Memory B cell (primary cell): ENCODE measurements at places on chromosomes 7 and 10.

GRCh38 chr10:79236433-79236765 is 110.9 kb upstream of the PPIF start:
- no peak for DNase-seq

GRCh38 chr7:13882051-13882450 is 107.4 kb downstream of the ETV1 start:
- no peak for DNase-seq

GRCh38 chr7:67644151-67644550 is 647.5 kb downstream of the TYW1 start:
- no peak for DNase-seq

DNA sequence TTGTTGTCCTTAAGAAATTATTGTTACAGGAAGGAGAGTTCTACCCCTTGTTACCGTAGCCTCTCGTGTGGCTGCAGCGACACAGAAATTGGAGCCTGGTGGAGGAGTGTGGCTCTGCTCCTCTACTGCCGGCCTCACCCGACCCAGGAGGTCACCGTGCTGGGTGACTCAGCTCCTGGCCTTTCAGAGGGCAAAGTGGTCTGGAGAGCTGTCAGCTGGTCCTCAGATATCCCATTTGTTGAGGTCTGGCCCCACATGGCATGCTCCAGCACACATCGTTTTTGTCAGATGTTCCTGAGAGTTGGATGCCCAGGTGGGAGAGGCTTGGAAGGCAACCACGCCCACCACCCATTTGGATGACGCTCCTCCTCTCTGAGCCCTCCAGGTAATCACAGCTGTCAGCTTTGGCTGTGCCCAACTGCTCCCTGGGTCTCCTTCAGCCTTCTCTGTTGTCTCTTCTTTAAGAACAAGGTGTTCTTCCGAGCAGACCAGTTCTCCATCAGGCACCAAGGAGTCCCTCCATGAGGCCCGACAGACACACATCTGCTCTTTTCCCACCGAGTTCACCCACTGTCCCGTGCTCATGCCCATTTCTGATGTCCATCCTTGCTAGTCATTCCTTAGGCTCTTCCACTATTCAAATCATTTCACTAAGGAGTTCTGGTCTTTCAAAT is 80.3 kb downstream of the RAMP3 start:
- no peak for DNase-seq

DNA sequence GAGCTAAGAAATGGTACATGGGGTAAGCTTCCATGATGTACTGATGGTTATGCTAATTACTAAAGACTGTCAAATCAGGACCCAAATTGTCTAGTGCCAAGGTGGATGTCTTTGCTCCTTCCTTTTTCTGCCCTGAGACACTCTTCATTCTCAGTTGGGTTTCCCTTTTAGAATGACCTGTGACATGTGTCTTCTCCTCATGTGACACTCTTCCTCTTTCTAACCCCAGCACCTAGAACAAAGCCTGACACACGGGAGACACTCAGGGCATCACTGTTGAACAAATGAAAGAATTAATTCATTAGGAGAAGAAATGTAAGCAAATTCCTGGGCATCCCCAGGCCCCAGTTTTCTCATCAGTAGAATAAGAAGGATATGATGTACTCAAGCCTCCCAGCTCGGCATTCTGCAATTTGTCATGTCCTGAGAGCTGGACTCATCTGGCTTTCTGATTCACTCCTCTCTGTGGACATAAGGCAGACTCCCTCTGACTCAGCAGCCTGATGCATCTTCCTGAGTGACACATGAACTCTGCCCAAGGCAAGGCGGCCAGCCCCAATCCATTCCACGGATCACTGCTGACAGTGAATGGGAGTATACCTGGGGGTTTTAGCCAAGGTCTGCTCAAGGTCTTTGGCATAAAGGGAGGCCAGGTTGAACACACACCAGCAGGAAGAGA is 473.8 kb downstream of the KCNMA1 start:
- no peak for DNase-seq

DNA sequence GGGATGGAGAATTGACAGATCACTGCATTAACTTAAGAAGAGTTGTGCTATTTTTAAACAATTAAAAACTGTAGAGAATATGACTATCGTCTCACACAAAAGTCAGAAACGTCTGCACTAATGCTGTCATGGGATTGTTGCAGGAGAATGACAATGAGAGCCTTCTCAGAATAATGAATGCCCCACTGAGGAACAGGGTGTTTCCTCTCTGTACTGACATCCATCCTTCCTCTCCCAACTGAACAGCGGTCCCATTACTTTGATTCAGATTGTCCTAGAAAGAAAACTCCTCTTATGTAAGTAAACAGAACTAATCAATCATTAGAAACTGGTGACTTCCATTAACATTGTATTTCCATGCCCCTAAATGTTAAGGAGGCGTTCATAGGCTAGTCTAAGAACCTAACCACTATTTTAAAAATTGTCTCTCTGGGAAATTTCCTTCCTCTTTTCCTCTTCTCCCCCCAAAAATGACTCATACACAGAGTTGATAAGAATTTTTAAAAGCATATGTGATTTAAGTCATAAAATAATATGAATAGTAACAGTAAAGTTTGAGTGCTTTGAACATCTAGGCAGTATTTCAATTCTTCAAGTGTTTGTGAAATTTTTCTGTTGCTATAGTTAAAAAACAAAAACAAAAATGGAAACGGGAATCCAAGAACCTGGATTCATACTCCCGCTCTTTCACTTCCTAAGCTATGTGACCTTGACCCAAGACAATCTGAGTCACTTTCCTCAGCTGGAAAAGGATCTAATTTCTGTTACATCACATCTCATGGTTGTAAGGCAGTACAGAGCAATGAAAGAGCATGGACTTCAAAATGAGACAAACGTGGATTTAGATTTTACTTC is 12.7 kb upstream of the MACC1 start:
- DNase-seq: no peak

DNA sequence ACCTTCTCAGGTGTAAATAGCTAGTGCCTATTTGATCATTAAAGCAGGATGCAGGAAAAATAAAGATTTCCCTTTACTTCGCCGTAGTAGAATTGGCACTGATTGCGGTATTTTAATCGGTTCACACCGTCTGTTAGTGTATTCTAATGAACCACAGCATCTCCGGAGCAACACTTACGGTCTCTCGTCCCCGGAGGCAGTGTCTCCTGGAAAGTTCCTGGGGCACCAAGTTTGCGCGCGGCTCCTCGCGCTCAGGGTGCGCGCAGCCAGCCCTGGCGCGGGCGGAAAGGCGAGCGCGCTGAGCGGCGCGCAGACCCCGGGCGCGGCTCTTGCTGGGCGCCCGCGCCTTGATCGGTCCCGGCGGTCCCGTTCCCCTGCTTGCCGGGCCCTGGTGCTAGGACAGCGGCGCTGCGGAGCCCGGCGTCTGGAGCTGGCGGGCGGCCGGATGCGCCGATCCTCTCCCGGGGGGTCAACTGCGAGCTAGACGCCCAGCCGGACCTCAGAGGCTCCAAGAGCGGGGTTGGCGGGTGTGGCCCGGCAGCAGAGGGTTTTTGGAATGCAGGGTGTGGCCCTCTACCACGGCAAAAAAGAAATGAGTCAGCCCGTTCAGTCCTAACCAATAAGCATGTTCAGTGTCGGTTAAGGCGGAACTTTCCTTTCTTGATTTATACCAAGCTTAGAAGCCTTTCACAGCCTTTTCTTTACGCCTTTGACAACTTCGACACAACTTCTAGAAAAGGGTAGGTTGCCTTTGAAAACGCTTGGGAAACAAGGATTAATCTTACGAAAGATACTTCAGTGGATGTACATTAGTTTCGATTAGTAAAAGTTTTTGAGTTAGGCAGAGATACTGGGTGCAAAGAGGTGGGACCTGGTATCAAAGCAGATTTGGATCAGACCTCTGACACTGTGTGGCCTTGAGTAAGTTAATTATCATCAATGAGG is 166.8 kb upstream of the ASAH2 start:
- peak; percentile 31 for DNase-seq

- no peak for DNase-seq
These were observed 5.1 kb upstream of the LRRC27 start for GRCh38 chr10:132326925-132327324.

- no peak for DNase-seq
These were observed 2.9 kb upstream of the VCL start for GRCh38 chr10:73995035-73995358.

GRCh38 chr10:111295788-111296187 is 219.0 kb downstream of the ADRA2A start:
- no peak for DNase-seq

DNA sequence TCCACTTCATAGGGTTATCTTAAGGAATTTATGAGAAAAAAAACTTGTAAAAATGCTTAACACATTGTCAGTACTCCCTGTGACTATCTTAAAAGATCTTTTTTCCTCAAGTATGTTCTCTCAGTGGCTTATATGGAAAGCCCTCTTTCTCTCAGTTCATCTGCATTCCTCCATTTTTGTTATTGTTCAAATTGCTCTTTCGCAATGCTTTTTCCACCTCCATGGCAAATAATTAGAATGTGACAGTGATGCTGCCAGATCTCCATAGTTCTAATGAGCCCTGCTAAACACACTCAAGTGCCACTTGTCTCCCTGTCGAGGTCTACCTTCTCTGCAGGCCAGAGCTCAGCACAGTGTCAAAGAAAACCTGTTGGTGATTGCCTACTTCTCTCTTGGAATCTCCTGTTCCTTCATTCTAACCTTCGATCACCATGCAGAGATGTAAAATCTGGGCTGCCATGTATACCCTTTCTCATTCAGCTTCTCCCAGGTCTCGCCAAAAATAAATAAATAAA is 37.2 kb upstream of the ABCB5 start:
- DNase-seq: no peak

- no peak for DNase-seq
These were observed 998.3 kb upstream of the MBL2 start for GRCh38 chr10:53770903-53771302.

GRCh38 chr7:11737723-11738122 is 94.3 kb downstream of the THSD7A start:
- DNase-seq: no peak

DNA sequence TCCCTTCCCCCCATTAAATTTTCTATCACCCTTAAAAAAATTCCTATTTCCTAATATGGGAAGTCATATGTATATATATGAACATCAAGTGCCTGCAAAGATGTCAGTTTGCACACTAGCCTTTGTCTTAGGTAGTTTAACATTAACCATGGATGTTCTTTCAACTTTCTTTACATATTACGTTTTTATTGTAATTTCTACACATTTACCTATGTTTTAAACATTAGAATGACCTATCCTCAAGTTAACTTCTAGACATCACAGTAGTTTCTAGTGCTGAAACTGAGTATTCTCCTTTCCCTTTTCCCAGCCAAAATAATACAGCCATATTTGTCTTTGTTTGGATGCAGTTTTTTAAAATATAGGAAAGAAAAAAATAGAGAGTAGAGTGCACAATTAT is 5.8 kb downstream of the DLX6 start:
- no peak for DNase-seq

DNA sequence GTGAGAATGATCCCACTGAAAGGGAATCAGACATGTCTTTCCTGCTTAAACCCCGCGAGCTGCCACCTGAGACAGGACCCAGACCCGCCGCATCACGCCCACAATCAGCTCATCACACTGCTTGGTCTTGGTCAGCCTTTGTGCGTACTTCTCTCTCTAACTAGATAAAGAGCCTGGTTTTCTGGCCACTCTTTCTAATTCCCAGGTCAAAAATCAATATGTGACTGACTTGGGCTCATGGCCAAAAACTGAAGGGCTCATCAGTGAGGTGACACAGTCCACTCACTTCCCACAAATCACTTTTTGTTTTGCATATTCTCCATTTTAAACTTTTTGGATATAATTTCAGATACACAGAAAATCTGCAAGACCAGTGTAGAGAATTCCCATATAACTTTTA is 247.3 kb downstream of the DIP2C start:
- DNase-seq: no peak

GRCh38 chr7:47249361-47249760 is 332.6 kb downstream of the TNS3 start:
- no peak for DNase-seq
